Activated CD4-positive, CD25-positive, alpha-beta regulatory T cell treated with anti-CD3 and anti-CD28 coated beads, Interleukin-2, amount 50 U/mL, for 72 hours (primary cell): ENCODE measurements at places on chromosomes 11 and 22.

DNA sequence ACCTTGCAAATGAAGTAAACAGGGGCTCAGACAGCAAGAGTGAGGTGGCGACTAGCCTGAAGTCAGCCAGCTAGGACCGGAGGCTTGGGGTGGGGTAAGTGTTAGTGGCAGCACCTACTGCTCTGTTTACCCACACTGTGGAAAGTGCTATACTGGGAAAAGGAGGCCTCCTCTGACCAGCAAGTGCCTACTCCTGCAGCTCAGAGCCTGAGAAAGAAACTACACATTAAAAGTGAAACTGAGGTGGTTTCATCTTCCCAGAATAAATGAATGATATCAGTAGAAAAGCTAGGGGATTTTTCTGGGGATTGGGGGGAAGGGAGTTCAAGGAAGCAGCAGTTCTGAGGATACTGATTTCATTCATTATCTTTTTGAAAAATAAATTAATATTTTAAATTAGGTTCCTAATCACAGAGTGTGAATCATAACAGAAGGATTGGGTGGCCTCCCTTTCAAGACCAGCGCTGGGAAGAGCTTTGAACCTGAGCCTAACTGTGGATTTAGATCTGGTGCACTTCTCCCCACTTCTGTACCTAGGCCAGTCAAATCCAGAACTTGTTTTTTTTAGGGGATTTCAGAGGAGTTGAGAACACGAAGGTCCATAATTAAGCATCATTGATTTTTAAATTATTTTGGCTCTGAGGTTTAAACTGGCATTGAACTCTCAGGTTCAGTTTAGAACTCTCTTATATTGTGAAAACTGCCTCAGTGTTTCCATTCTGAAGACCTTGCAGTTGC is 48.1 kb upstream of the GRAMD1B start:
- peak; percentile 40 for DNase-seq

- no peak for DNase-seq
These were observed 39.1 kb upstream of the POU2AF2 start for GRCh38 chr11:111206472-111206871.

DNA sequence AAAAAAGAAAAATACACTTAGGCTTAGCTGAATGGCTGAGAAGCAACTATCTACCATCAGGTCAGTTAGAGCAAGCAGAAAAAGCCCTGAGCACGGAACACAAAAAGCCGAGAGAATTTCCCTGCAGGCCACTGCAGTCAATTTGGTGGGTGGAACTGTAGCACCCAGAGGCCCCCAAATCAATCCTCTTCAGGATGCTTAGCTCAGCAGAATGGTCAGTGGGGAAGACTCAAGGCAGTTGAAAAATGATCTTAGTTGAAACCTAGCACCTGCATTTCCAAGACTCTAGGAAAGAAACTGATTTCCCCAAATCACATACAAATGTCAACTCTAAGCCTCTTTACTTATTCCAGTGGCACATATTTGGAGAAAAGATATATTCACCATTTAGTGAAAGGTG is 327.4 kb upstream of the SYN3 start:
- DNase-seq, result no peak

GRCh38 chr11:119993722-119994121 is 144.2 kb downstream of the TRIM29 start:
- no peak for DNase-seq

- DNase-seq, result no peak
These were observed 145.9 kb upstream of the PITPNB start for GRCh38 chr22:28064920-28065319.

GRCh38 chr11:77122576-77123212 is 5.4 kb upstream of the MYO7A start:
- DNase-seq, result no peak

DNA sequence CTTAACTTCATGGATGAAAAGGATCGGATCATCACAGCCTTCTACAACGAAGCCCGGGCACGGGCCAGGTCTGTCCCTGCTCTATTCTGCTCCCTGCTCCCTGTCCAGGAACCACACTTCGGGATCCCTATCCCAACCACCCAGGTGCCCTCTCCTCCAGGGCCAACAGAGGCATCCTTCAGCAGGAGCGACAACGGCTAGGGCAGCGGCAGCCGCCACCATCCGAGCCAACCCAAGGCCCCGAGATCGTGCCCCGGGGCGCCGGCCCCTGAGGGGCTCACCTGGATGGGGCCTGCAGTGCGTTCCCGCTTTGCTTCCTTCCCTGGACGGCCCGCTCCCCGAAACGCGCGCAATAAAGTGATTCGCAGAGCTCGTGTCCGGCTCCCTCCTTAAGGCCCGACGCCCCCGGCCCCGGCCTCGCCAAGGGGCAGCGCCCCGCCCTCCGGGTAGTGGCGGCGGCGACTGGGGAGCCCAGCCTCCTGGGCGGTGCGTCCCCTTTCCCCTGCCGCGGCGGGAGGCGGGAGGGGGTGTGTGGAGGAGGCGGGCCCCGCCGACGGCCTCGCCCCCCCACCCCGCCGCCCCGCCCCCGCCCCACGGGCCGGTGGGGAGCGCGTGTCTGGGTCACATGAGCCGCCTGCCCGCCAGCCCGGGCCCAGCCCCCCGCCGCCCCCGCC is at the start of gene VEGFB:
VEGFB (plus strand) TSS at position 672 of the 674 bp plus-strand sequence. CDS start 250 bp downstream, outside the sequence.
- peak; percentile 69 for DNase-seq

GRCh38 chr11:84837402-84838069 is 789.6 kb downstream of the DLG2 start:
- DNase-seq, result no peak

DNA sequence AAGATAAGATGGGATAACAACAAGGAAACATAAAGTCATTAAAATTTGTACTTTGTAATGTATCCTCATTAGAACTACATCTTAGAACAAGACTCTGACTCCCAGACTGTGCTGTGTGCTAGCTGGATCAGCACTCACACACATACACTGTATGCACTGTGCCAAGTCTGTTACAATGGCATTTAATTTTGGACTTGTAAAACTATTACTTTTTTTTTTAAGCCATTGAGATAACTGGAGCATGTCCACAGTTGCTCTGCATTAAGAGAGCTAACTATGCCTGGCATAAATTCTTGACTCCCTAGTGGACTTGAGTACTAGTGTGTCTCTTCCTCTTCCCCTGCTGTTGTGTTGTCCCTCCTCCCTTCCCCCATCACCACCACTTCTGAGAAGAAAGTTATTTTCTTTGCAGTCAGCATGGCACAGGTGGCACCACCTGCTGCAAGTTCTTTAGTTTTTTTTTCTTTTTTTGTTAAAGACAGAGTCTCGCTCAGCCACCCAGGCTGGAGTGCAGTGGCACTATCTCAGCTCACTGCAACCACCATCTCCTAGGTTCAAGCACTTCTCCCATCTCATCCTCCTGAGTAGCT is 268.6 kb downstream of the TMEM135 start:
- DNase-seq, result no peak

DNA sequence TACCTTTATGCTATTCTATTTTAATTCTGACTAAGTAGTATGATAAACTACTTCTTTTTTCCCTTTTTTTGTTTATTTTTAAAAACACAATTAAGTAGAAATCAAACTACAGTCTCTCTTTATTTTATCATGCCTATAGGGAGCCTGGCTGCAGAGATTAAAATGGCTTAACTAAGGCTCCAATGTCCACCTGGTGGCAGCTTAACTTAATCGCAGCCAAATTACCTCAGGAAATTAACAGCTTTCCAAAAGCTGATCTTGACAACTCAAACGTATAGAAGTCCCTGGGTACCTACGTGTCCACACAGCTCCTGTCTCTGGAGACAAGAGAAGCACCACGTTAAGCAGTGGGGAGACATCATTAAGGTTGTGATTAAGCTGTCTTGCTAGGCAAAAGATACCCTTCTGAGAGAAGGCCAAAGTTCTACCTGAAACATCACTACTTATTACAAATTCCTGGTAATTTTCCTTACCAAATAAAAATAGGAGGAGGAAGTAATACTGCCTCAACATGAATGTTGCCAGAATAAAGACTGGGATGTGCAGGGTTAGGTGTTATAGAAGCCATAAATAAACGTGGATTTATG is 63.2 kb upstream of the SNX19 start:
- no peak for DNase-seq

DNA sequence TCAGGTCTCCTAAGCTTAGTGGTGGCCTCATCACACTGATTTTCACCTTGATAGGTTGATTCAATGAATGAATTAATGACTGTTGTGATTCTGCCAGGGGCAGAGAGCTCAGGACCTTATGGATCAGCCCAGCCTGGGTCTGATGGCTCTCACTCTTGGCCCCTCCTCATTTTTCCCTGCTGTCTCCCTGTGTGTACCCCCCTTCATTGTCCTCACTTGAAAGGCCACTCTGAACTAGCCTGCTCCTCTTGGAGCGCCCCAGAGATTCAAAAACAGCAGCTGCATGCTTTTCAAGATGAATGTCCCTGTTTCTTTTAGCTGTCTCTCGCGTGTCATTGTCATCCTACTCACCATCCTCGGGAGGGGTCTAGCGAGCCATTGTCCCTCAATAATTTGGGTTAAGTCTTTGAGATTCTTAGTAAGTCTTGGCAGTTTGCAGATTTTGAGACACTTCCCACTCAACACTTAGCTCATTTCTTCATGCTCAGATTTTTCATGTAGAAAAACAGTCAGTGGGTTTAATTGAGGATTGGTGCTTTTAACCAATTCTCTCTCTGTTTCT is 42.5 kb upstream of the MICAL2 start:
- DNase-seq, result no peak

DNA sequence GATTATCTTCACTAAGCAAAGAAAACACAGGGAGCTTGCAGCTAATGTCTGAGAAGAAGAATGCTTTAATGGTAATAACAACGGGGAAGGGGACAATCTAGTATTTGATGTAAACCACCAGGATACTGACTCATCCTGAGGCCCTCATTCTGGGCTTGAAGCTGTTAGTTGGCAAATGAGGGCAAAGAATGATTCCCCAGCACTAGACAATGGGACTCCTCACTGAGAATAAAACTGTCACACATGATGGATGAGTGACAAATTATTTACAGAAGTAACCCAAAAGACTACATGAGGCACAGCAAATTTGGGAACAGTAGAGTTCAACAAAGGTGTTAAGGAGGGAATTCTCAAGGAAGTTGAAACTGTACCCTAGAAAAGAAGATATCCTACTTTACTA is 76.3 kb downstream of the FAM168A start:
- DNase-seq, result no peak

DNA sequence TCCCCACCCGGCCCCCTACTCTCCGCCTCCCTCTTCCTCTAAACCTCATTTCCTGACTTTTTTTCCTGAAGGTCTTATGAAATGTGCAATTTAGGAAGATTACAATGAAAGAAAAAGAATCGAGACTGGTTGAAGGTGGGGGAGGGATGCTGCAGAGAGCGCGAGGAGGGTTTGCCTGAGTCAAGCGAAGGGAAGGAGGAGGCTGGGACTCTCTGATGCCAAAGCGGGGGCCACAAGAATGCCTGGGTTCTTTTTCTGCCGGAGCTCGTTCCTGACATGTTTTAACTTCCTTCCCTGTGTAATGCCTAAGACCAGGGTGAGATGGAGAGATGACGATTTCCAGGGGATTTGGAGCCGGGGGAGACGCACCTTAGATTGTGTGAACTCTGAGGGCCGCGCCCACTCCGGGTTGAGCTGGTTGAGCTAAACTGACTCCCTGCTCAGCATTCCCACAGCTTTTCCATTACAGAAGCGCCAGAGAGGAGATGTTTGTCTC is 270.5 kb upstream of the SORL1-AS1 start:
- DNase-seq, result no peak

- DNase-seq, result no peak
These were observed 438.5 kb upstream of the FAT3 start for GRCh38 chr11:91786097-91786496.

- no peak for DNase-seq
These were observed 1599.2 kb upstream of the TENM4 start for GRCh38 chr11:81039916-81040524.

DNA sequence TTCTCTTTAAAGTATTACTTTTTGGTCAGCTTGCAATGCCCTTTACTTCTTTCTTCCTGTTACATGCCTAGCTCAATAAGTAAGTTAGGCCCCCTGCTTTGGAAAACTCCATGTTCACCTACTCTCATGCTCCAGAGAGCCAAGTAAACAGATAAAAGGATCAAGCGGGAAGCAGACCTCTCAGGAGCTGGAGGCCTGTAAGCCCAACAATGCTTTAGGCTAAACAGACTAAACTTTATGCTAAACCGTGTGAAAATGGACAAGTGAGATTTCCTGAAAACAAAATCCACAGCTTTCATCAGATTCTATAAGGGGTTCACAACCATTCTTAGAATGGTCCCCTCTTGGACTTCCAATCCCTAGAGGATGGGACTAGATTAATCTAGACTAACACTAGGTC is 40.2 kb downstream of the CELF1 start:
- no peak for DNase-seq
